Bone marrow (tissue), 2 donors: ENCODE measurements at places on chromosomes 2 and 18.

DNA sequence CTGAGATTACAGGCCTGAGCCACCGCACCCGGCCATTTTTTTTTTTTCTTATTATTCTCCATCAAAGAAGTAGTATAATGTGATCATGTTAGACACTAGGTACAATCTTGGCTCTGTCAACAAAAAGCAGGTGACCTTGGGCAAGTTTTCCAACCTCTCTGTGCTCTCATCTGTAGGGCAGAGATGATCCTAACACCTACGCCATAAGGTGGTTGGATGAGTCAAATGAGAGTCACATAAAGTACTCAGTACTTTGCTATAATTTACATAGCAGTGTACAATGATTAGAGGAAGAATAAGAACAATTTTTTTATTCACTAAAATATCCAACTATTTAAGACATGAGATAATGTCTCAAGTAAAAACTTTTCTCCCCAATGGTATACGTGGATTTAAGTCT lies 128.6 kb downstream of the TGIF1 start:
- DNase-seq: no peak

DNA sequence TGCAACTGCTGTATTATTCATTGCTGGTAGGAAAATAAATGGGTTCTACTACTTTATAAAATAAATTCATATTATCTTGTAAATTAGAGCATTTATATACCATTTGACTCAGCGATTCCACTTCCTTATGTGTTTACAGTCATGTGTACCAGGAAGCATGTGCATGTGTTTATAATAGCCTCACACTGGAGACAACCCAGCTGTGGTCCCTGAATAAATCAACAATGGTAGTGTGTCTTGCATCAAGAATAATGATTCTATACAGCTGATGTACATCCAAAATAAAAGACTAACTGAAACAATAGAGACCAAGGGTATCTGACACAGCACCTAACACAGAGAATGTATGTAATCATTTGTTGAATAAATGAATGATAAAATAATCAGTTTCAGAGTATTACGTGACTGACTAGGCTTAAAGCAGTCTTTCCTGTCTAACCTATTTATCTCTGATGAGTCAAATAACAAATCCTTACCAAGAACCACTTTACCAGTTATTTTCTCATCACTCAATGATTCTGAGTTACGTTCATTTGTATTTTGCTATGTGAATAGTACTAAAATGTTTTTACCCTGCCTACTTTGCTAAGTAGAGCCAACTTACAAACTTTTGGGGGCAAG lies 216.8 kb downstream of the UBE2E3 start:
- no peak for DNase-seq

DNA sequence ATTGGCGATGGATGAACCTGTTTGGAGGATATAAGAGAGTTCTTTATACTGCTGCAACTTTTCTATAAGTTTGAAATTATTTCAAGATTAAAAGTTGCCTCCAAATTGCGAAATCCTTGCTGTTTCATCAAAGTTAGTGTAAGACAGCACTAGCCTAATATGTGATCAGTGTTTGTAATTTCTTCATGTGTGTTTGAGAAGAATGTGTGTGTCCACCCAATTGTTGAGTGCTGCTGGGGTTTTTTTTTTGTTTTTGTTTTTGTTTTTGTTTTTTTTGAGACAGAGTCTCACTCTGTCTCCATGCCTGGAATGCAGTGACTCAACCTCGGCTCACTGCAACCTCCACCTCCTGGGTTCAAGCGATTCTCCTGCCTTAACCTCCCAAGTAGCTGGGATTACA lies 33.4 kb downstream of the CDK15 start:
- DNase-seq: no peak

DNA sequence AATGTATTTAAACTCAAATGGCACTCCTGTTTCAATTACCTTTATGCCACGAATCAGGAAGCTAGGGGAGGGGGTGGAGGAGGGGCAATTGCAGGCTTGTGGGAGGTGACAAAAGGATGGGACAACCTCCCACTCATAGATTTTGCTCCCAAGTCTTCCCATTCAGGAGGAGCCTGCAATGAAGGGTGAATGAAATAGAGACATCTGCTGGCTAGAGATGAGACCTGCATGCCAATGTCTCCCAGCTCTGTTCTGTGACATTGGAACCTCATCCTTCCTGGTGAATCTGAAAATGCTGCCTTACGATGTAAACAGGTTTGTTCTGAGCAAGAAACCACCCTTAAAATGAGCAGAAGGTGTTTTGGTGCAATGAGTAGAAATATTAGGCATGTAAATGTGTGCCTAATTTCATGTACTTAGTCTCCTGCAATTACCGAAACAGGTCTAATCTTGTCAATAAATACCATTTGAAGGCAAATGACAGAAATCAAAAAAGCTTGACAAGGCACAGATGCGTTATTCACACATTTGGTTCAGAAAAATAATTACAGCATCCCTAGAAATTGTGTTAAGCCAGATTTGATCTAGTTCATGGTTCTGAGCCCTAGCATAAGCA lies 2.7 kb upstream of the PID1 start:
- no peak for DNase-seq

DNA sequence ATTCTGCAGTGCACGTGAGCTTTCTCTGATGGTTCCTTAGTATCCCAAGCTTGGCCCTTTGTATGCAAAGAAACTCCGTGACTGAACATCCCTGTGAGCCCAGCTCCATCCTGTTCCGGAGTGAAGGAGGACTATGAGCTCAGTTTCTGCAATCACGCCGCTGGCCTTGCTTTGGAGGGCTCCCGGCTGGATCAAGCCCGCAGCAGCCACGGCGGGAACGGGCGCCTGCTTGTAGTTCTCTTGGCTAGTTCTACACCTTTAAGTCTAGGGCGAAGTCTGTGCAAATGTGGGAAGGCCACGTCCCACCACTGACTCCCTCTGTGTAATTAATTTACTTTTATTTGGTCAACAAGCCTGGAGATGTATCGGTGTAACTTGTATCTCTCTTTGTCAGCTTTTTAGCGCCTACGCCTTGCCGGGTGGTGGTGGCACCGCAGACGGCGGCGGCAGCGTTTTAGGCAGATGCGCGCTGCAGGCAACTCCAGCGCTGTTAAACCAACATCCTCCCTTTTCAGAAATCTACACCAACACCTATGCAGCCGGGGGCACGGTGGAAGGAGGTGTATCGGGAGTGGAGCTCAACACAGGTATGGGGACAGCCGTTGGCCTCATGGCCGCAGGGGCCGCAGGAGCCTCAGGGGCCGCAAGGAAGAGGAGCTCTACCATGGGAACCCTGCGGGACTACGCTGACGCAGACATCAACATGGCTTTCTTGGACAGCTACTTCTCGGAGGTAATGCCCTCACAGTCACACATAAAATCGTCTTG lies 34.3 kb downstream of the DSG4 start:
- DNase-seq: no peak

DNA sequence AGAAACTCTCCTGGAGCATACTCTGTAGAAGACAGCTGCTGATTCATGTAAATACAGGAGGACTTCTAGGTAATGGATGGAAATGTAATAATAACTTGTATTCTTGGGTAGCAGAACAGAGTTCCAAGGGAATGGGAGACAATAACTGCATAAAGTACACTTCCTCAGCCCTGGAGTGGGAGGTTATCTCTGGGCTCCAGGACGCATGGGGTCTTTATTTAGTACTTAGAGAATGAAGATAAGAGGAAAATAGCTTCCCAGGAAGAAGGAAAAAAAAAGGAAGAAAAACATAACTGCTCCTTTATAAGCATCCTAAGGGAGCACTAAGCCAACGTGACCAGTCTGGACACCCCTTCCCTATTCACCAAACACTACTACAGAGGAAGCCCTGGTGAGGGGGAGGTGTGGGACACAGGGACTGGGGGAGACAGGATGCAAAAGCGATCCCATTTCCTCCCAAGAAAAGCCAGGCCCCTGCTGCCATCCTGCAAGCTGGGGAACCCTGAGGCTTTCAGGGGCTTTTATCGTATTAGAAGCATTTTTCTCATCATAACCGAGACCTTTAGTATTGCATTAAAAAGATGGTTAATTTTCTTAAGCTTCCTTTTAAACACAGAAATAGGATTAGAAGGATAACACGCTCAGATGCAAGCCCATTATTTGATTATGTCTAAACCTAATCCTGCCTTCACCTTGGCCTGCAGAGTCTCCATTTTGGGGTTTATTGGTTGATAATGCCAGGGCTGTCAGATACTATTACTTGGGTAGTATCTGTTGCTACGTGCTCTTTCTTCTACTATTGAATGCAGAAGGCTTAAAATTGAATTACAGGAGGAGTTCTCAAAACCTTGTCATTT lies 78.5 kb downstream of the KLF7 start:
- no peak for DNase-seq

DNA sequence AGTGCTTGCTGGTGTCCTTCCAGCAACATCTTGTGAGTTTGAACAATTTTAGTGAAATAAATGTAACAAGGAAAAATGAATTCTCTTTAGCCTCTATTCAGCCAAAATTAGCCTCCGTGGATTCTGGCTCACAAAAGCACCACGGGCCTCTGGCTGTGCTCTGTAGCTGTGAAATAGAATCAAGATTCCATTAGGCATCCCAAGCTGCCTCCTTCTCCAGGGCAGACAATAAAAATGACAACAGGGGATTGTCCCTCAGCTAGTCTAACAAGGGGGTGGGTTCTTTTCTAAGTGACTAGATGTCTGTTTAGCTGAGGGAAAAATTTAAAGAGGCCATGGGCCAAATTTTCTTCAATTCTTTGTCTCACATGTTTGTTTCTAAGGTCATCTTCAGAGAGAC lies 254.7 kb upstream of the FIGN start:
- DNase-seq: no peak

- no peak for DNase-seq
These were observed 73.3 kb downstream of the KCNG2 start for GRCh38 chr18:79871026-79871390.

- DNase-seq: no peak
These were observed 1.3 kb upstream of the SP3 start for GRCh38 chr2:173966274-173967098.

- no peak for DNase-seq
These were observed 18.1 kb downstream of the ZAP70 start for GRCh38 chr2:97731274-97732020.

DNA sequence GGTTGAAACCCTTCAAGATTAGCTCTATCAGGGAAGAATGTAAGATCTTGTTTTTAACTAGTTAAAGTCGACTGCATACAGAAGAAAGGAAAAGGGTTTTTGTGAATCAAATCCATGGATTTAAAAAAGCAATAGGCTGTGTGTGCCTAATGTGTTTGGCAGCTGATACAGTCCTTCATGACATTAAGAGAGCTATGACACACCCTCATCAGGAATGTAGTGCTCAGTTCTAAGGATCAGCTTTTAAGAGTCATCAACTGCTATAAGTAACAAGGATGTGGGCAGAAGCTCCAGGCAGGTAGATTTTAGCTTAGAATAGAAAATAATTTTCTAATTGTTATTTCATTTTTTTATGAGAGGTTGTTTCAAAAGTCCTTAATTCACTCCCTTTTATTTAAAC lies 52.9 kb downstream of the PPP1R1C start:
- no peak for DNase-seq

DNA sequence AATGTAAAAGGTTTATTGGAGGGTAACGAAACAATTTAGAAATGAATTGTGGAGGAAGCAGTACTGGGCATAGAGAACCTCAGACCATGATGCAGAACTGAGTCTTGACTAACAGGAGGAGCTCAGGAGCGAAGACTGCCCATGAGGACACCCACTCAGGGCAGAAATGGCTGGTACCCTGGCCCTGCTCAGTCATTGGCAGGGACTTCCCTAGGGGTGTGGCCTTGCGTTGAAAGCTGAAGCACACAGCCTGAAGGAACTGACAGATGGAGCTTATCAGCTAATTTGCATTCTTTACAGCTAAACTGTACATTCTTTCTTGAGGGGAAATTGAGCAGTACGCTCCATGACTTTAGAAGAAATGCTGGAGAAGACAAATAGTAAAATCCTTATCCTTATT lies 57.1 kb downstream of the PDK1 start:
- no peak for DNase-seq

DNA sequence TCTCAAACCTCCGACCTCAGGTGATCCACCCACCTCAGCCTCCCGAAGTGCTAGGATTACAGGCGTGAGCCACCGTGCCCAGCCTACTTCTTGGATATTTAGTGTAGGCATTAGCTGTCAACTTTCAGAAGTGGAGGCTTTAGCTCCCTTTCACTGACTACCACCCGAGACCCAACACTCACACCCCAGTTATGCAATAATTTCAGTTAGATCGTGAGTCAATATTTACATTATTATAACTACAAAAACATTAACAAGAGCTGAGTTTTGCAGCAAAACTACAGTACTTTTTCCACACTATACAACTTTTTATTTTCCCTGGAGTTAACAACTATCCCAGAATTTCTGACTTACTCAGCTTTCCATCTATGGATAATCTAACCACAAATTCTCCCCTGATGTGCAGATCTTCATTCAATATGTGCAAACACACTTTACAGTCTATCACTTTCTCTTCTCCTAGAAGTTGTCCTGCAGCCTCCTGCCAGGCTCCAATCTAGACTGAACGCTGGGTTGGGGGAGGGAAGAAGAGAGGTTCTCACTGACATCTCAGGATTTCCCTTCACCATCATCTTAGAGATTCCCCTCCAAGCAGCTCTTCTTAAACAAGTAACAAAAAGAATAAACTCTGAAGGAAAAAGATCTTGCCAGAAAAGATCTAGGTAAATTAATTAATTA lies 10.1 kb downstream of the TBC1D8 start:
- DNase-seq: no peak

DNA sequence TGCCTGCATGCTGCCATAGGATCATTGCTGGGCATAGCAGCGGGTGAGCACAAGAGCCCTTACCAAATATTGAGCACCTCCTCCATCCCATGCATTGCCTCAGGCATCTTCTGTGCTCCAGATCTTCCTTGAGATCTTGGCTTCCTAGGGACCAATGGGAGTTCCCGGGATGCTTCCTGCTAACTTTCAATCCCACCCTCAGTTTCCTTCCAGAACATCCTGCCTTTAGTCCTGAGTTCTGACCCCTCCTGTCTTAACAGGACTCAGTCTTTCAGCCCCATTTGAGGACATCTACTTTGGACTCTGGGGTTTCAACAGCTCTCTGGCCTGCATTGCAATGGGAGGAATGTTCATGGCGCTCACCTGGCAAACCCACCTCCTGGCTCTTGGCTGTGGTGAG lies 15.3 kb downstream of the SLC14A1 start:
- no peak for DNase-seq

GRCh38 chr2:85259101-85259590 lies 68.6 kb downstream of the TGOLN2 start:
- DNase-seq: no peak

GRCh38 chr2:5895284-5895683 lies 203.1 kb downstream of the SOX11 start:
- no peak for DNase-seq

- no peak for DNase-seq
These were observed 42.7 kb upstream of the ZFP36L2 start for GRCh38 chr2:43269074-43269572.

DNA sequence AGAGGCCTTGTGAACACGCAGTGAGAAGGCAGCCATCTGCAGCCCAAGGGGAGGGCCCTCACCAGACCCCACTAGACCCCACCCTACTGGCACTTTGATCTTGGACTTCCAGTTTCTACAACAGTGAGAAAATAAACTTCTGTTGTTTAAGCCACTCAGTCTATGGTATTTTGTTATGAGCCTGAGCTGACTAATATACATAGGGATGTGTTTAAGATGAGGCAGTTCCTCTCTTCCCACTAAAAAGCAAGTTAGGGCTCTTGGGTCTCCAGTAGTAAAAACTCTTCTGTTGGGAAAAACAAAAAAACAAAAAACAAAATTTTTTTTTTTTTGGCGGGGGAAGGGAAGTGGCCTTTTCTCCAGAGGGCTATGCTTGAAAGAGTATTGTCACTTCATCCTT lies 233.2 kb upstream of the SMAD7 start:
- no peak for DNase-seq
